ENCODE measurements at places on chromosomes 13 and 19. TPM values are rescaled to one million over a fixed set of nuclear protein-coding genes. Genes with fewer than 3 reads are reported as not detected.

DNA sequence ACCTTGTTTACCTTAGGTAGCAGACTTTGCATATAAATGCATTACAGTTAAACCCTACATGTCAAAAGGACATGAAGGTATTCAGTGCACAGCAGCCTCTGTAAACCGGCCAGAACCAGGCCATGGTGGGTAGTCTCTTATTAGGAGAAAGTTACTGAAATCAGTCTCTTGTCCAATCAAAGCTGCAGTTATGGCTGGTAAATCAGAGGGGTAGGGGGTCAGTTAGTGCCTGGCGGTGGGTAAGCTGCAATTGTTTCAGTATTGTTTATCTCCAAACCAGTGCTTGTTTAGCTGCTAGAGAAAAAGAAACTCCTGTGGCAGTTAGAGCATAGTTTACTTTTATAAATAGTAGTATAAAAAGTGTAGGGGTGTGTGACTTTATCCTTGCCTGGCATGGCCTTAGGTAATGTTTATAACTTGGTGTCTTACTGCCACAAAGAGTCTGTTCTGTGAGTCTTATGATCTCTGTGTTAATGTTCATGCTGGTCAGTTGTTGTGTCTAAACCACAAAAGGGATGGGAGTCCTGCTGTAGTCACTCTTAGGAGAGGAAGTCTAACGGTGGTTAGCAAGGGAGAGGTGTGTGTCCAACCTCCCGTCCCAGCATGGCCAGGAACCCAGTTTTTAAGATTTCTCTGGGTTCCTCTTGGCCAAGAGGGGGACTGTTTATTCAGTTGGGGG lies 28.0 kb downstream of the CHST8 start:
- H3K4me3 ChIP-seq = no peak overlapping the region
- H3K27me3 ChIP-seq = peaks cover 29% of the 10 kb centered on the region
- no peak for DNase-seq
- no peaks in the 10 kb centered on the region for H3K4me1 ChIP-seq
- H3K27ac ChIP-seq = no peak overlapping the region

DNA sequence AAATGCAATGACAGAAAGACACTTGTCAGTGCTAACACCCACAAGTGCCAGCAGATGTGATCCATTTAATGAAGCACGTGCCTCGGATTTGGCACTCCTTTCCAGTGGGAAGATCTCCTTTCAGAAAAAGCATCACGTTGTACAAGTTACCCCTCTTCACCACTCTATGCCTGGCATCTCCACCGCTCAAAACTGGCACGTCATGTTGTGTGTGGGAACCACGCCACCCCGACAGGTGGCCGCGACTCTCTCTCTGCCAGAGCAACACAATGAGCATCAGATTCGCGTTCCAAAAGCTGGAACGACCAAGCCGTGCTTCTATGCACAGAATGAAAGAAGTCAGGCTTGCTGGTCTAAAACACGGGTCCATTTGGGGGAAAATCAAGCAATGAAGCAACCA lies 24.3 kb downstream of the TMTC4 start:
- no peaks in the 10 kb centered on the region for H3K27me3 ChIP-seq
- H3K4me1 ChIP-seq = no peaks in the 10 kb centered on the region
- no peak overlapping the region for H3K27ac ChIP-seq
- no peaks in the 10 kb centered on the region for H3K36me3 ChIP-seq
- DNase-seq = no peak

DNA sequence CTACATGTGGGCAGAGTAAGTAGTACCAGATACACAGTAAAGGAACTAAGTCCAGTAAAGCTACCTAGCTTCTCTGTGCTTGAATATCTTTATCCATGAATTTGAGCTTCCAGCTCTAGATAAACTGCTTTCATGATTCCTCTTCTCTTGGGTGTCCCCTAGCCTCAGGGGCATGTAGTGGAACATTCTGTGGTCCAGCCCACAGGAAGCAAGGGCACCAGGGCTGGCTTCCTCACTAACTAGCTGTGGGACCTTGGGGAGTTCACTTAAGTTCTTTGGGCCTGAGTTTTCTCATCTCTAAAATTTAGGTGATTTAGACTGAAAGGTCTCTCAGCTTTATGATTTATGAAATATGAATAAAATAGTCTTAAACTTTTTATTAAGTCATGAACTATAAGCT lies 185.7 kb downstream of the KATNAL1 start:
- no peaks in the 10 kb centered on the region for H3K27me3 ChIP-seq
- no peak for DNase-seq
- H3K36me3 ChIP-seq = no peaks in the 10 kb centered on the region
- no peak overlapping the region for H3K4me3 ChIP-seq
- peaks cover 49% of the 10 kb centered on the region for H3K4me1 ChIP-seq

GRCh38 chr19:18161636-18162002 lies 8.7 kb downstream of the PIK3R2 start:
- H3K27ac ChIP-seq = peak overlapping the region; percentile 44
- peaks cover 13% of the 10 kb centered on the region for H3K4me1 ChIP-seq
- DNase-seq = no peak

Gene CD33
- 0.73 TPM for total RNA-seq

Gene CEACAM21
- 59.1 TPM for total RNA-seq

DNA sequence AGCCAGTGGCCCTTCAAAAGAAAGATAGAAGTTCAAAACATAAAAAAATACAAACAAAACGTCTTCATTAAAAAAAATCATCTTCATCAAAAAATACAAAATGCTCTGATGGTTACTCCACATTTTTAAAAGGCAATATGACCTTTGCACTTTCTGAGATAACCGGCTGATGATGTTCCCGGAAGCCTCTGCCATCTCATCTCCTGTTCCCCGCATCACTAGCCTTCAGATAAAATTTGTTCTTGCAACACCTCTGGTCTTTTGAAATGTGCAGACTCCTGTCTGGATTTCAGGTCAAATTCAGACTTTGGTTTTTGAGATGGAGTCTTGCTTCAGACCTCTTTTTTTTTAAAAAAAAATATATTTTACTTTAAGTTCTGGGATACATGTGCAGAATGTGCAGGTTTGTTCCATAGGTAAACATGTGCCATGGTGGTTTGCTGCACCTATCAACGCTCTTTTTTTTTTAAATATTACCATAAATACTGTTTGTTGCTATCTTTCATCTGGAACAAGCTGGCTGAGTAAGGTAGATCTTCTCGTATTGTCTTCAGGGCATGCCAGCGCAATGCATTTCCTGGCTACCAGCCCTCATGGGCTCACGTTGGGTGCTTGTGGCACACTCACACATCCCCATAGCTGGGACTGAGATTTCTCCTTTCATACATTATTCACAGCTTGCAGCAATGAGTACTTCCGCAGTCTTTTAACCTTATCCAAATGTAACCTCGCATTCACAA lies 418.9 kb upstream of the ARGLU1 start:
- peaks cover 8% of the 10 kb centered on the region for H3K27me3 ChIP-seq
- peaks cover 5% of the 10 kb centered on the region for H3K36me3 ChIP-seq

- no peak for DNase-seq
- H3K27ac ChIP-seq = no peak overlapping the region
- H3K27me3 ChIP-seq = no peaks in the 10 kb centered on the region
- H3K4me1 ChIP-seq = no peaks in the 10 kb centered on the region
Measured at GRCh38 chr13:36057041-36057440, 74.1 kb downstream of the DCLK1 start.

DNA sequence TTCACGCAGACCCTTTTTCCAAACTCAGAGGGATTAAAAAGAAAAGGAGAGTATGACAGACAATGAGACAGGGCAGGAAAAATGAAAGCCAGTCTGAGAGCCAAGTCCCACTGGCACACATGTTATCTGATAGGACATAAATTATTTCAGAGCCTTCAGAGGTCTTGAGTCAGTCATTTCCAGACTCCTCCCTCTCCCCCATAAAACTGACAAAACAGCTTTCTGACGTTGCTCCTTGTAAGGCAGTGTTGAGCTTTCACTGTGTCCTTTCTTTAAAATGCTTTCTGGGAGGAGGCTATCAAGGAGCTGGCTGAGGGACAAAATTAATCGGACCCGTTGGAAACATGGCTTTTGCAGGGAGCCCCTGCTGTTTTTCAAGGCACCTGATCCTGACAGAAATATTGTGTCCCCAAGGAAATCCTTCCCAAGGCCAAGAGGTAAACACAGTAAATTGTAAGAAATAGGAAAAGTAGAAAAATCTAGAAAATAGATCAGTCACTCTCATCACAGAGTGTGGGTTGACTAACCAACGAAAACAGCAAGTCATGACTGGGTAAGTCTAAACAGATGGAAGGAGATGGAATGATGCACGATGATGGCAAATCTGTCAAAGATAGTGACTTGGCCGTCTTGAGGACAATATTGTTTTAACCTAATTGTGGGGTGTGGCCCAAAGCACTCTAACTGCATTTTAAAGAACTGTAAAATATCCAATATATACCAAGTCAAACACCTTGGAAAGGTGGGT lies 89.7 kb downstream of the DCT start:
- H3K36me3 ChIP-seq = no peaks in the 10 kb centered on the region
- peaks cover 15% of the 10 kb centered on the region for H3K4me1 ChIP-seq
- peaks cover 9% of the 10 kb centered on the region for H3K27me3 ChIP-seq
- DNase-seq = no peak
- H3K4me3 ChIP-seq = no peak overlapping the region

Gene CEACAM3
- not detected for total RNA-seq

DNA sequence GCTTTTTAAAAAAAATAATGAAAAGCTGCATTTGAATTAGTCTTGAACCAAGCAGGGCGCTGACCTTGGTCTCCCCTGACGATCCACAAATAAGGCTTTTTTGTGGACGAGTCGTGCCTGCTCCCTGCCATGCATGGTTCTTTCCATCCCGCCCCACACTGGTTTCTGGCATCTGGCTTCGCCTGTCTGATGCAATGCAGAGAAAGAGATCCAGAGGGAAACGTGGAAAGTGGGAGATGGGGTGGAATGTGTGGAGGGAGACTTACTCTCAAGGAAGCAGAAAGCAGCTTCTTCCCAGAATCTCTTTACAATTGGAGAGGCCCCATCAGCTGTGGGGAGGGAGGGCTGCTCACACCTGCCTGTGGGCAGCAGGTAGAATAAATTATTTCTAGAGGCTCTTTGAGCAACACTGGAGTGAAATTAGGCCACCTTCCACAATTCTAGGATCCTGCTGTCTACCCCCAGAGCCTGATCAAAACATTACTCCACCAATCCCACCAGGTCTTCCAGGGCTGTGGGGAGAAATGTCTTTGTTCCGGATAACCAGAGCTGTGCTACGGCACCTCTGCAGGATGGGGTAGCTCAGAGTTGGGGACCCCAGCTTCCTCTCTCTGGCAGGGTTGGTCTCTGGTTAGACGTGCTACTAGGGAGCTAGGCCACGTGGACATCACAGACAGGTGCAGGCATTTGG lies 183.5 kb downstream of the UQCRFS1 start:
- H3K4me3 ChIP-seq = no peak overlapping the region
- no peaks in the 10 kb centered on the region for H3K36me3 ChIP-seq
- H3K4me1 ChIP-seq = no peaks in the 10 kb centered on the region

- H3K4me1 ChIP-seq = no peaks in the 10 kb centered on the region
- no peak overlapping the region for H3K27ac ChIP-seq
- DNase-seq = no peak
- H3K4me3 ChIP-seq = no peak overlapping the region
Measured at GRCh38 chr19:29495091-29495490, 30.7 kb upstream of the VSTM2B start.

- H3K4me1 ChIP-seq = peaks cover 9% of the 10 kb centered on the region
- no peak overlapping the region for H3K27ac ChIP-seq
- no peak overlapping the region for H3K4me3 ChIP-seq
- DNase-seq = no peak
Measured at GRCh38 chr13:93227280-93227877, 772 bp downstream of the GPC6 start.

Gene FUT1
- total RNA-seq = not detected

Gene MISP
- not detected for total RNA-seq

- H3K4me3 ChIP-seq = no peak overlapping the region
- no peaks in the 10 kb centered on the region for H3K36me3 ChIP-seq
- no peak overlapping the region for H3K27ac ChIP-seq
- no peaks in the 10 kb centered on the region for H3K4me1 ChIP-seq
- H3K27me3 ChIP-seq = peaks cover 50% of the 10 kb centered on the region
Measured at GRCh38 chr19:50599427-50599826, 31.2 kb upstream of the LRRC4B start.

DNA sequence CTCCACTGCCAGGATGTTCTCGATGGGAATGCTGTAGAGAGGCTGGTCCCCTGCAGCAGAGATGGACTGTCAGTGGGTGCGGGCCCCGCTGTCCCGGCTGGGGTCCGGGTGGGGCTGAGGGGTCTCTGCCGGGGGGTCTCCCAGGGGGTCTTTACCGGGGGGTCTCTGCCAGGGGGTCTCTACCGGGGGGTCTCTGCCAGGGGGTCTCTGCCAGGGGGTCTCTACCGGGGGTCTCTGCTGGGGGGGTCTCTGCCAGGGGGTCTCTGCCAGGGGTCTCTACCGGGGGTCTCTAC lies 25.7 kb upstream of the C13orf46 start:
- DNase-seq = peak; percentile 50
- H3K27me3 ChIP-seq = no peaks in the 10 kb centered on the region
- peaks cover 3% of the 10 kb centered on the region for H3K4me1 ChIP-seq

- no peaks in the 10 kb centered on the region for H3K27me3 ChIP-seq
- H3K36me3 ChIP-seq = no peaks in the 10 kb centered on the region
- no peak overlapping the region for H3K27ac ChIP-seq
Measured at GRCh38 chr13:44710576-44710975, 134.4 kb upstream of the TSC22D1 start.

DNA sequence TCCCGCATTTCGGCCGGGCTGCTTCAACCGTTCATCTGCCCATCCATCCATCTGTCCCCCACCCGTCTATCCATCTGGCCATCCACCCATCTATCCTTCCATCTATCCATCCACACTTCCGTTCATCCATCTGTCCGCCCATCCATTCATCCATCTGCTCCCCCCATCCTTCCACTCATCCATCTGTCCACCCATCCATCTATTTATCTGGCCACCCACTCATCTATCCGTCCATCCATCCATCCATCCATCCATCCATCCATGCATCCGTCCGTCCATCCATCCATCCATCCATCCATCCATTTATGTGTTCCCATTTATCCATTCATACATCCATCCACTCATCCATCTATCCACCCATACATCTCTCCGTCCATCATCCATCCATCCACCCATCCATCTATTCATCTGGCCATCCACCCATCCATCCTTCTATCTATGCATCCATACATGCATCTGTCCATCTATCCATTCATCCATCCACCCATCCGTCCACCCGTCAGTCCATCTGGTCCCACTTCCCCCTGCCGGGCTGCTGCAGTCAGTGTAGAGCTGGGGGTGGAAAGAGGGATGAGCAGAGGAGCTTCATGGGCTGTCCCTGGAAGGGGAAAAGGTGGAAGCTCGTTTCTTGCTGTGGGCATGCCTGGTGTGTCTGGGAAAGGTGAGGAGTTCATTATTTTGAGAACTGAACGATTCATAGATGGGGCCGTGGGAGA lies 722 bp downstream of the HSD11B1L start:
- no peaks in the 10 kb centered on the region for H3K27me3 ChIP-seq
- H3K4me1 ChIP-seq = peaks cover 23% of the 10 kb centered on the region
- H3K27ac ChIP-seq = peak overlapping the region; percentile 89
- no peak for DNase-seq

DNA sequence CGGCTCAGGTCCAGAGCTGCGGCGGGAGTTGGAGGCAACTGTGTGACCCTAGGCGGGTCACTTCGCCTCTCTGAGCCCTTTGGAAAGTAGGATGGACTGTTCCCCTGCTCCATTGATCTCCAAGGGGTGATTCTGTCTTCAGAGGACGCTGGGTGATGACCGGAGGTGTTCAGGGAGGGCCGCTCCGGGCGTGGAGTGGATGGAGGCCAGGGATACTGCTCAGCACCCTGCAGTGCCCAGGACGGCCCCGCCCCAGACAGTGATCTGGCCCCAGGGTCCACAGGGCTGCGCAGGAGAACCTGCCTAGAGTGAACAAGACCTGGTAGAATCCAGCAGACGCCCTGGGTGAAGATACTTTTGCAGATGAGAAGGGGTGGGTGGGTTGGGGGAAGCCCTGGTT lies 7.0 kb downstream of the NCLN start:
- peaks cover 5% of the 10 kb centered on the region for H3K36me3 ChIP-seq
- peaks cover 22% of the 10 kb centered on the region for H3K4me1 ChIP-seq
- DNase-seq = no peak
- no peaks in the 10 kb centered on the region for H3K27me3 ChIP-seq
- H3K4me3 ChIP-seq = no peak overlapping the region

Gene ZNF135
- total RNA-seq = 13.3 TPM
